Smooth muscle cell of the brain vasculature (primary cell): ENCODE measurements at places on chromosomes 12 and 14.

- DNase-seq = no peak
Observed at GRCh38 chr14:75361751-75362433, 65.9 kb upstream of the JDP2 start.

GRCh38 chr12:89636052-89636775 lies 72.4 kb downstream of the ATP2B1 start:
- no peak for DNase-seq

GRCh38 chr14:65658202-65658601 lies 245.7 kb downstream of the FUT8 start:
- no peak for DNase-seq

DNA sequence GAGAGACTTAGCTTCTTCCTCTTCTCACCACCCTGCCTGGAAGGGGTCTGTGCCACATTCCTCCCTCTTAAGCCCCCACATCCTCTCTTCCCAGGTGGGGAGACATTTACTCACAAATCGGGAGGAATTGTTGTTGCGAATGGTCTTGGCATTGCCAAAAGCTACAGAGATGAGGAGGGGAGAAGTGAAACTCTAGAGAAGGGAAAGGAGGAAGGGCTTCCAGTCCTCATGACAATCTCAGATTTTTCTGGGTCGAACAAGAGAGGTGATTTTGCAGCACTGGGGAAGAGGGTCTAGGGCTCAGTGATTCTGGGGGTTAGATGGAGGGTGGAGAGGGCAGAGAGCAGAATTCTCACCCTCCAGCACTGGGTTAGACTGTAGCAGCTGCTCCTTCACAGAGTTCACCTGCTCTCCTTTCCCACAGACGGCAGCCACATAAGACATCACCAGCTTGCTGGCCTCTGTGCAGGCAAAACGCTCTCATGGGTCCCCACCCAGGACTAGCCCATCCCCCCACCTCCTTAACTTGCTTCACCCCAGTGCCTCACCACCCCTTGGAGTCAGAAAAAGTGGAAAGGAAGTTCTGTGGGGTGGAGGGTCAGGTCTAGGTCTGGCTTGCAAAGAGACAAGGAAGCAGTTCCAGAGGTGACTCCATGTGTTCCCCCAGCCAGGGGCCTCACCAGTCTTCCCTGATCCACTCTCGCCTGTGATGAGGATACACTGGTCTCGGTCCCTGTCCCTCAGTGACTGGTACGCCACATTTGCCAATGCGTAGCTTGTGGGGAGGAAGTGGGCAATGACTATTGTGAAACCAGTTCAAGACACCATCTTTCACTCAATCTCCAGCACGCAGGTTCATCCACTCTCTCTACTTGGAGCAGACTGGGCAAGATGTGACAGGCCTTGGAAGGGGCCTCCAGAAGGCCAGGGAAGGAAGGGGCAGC lies 2.7 kb downstream of the MYO1A start:
- DNase-seq = no peak

- DNase-seq = peak; percentile 51
Observed at GRCh38 chr12:70543444-70543843, 93.8 kb downstream of the PTPRB start.

GRCh38 chr14:93903342-93904184 lies 23.6 kb upstream of the FAM181A start:
- no peak for DNase-seq

GRCh38 chr12:78143717-78144116 lies 313.0 kb downstream of the NAV3 start:
- no peak for DNase-seq

- DNase-seq = no peak
Observed at GRCh38 chr14:47509957-47510356, 165.4 kb downstream of the MDGA2 start.

- no peak for DNase-seq
Observed at GRCh38 chr14:56334458-56334857, 216.2 kb downstream of the PELI2 start.

- no peak for DNase-seq
Observed at GRCh38 chr14:24417832-24418491, 11.5 kb downstream of the CBLN3 start.

- no peak for DNase-seq
Observed at GRCh38 chr12:2456813-2457186, 338.0 kb upstream of the FKBP4 start.

GRCh38 chr14:100178691-100179090 lies 19.2 kb upstream of the DEGS2 start:
- no peak for DNase-seq

- no peak for DNase-seq
Observed at GRCh38 chr12:131583090-131583712, 127.7 kb upstream of the SFSWAP start.

- DNase-seq = no peak
Observed at GRCh38 chr14:102952276-102952675, 29.8 kb downstream of the AMN start.

- no peak for DNase-seq
Observed at GRCh38 chr14:69291891-69292561, 32.1 kb downstream of the GALNT16 start.

- DNase-seq = no peak
Observed at GRCh38 chr14:104602315-104602932, 2.1 kb downstream of the TMEM179 start.

DNA sequence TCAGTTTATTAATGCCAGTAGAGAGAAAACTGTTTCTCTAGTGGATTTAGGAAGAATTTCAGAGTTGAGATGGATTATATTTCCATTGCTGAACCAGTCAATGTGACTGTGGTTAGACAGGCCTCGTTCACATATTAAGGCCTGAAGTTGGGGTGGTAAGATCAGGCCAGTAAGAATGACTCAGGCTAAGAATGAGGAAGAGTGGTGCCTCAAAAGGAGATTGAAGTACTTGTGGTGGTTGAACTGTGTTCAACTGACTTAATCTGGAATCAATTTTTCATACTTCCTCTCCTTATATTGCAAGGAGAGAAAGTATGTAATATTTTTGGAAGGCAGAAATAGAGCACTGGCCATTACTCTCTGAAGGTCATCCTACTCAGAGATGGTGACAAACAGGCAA lies 37.8 kb upstream of the ATF7IP start:
- no peak for DNase-seq

DNA sequence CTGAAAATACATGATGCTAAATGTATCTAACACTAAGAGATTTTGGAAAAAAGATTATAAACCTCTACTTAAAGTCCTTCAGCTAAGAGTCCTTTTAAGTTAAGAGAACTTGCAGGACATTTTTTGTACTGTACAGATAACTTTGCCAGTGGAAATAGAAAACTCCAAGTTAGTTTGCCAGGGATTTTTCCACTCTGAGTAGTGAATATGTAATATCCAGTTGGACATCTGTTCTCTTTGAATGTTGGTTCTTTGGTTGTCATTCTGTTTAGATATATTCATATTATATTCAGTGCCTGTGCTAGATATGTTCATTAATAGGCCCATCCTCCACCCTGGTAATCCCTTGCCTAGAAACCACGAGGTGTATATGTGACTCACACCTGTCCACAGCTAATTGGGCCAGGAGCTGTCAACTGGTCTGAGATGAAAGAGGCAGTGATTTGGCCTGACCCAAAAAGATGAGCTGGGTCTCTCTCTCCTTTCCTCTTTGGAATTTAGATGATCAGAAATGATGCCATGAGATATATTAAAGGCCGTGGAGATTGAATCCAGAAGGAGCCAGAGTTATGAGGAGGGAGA lies 261.0 kb upstream of the LRIG3 start:
- no peak for DNase-seq

DNA sequence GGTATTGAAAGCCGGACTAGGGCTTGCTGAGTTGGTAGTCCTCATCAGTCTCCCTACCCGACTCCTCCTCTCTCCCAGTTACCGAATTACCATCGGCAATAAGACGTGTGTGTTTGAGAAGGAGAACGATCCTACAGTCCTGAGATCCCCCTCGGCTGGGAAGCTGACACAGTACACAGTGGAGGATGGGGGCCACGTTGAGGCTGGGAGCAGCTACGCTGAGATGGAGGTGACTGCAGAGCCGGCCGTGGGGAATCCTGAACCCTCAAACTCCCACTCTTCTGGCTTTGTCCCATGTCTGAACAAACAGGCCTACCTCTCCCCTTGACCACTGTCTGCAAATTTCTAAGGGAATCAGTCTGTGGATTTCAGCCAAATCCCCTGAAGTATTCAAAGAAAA lies 82.9 kb downstream of the ACACB start:
- DNase-seq = no peak

DNA sequence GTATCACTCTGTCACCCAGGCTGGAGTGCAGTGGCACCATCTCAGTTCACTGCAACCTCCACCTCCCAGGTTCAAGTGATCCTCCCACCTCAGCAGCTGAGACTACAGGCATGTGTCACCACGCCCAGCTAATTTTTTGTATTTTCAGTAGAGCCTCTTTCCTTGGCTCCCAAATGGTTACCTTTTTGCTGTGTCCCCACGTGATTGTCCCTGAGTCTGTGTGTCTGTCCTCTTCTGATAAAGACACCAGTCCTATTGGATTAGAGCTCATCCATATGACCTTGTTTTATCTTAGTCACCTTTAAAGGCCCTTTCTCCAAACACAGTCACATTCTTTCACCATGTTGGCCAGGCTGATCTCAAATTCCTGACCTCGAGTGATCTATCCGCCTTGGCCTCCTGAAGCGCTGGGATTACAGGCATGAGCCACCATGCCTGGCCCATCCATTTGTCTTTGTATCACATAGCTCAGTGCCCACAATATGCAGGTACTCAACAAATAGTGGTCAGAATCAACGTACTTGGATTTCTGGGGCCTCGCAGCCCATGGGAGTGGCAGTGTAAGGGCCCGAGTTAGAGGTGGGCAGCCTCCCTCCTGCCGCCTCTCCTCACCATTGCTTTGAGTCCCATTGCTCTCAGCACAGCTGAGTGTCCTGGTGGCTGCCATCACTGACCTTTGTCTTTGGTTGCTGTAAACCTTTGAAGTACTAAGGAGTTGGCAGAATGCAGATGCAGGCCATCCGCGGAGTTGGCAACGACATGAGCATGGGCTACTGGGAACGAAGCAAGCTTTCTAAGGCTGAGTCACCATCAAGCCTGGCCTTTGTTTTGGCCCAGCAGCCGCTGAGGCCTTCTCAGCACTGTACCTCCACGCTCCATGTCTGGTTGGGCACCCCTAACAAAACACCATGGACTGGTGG lies 9.3 kb downstream of the TPCN1 start:
- DNase-seq = no peak

DNA sequence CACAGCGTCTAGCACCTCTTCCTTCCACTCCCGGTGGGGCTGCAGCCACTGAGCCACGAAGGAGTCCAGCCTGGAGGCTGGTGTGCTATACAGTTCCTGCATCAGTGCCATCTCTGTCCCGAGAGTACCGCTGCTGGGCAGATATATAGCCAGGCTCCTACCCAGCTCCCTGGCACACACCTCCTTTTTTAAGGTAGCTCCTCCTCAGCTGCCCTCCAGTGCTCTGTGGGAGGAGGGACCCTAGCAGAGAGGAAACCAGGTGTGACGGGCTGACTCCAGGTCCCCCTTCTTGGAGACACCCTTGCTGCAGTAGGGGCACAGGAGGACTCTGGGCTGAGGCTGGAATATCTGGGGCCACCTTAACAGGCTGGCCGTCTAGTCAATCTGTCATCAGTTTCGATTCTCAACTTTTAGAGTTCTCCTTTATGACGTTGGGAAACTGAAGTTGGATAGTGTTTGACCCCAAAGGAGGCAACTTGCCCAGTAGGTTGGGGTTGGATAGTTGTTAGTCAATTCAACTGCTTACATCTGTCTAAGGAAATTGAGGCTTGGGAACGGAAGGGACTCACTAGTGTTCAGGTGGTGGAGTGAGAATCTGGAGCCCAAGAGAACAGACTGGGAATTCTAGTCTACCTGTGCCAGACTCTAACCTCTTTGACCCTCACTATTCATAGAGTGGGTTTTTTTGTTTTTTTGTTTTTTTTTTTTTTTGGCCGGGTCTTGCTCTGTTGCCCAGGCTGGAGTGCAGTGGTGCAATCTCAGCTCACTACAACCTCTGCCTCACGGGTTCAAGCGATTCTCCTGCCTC lies at the start of gene OASL:
Gene OASL, minus strand, starts transcription at position 386 of the 808 bp plus-strand sequence. Its CDS starts 275 bp downstream, at position 111.
- DNase-seq = no peak

GRCh38 chr14:30883508-30884294 lies 9.3 kb downstream of the COCH start:
- DNase-seq = no peak

DNA sequence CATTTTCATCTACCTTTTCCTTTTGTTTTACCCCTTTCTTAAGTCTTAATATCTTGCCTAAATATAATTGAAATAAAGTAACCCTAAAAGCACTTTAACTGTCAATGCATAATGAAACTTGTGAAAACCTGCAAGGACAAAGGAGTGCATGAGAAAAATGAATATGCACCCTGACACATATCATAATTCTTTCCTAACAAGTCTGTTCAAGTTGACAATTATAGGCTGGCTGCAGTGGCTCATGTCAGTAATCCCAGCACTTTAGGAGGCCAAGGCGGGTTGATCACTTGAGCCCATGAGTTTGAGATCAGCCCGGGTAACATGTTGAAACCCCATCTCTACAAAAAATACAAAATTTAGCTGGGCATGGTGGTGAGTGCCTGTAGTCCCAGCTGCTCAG lies 65.4 kb downstream of the FGD6 start:
- no peak for DNase-seq

- DNase-seq = no peak
Observed at GRCh38 chr14:30443368-30444007, 115.5 kb upstream of the G2E3 start.

GRCh38 chr14:85508863-85509262 lies 21.1 kb upstream of the FLRT2 start:
- DNase-seq = no peak

GRCh38 chr12:53218551-53219291 lies 11.7 kb upstream of the ITGB7 start:
- no peak for DNase-seq

GRCh38 chr14:60184905-60185555 lies 19.8 kb upstream of the DHRS7 start:
- DNase-seq = no peak

DNA sequence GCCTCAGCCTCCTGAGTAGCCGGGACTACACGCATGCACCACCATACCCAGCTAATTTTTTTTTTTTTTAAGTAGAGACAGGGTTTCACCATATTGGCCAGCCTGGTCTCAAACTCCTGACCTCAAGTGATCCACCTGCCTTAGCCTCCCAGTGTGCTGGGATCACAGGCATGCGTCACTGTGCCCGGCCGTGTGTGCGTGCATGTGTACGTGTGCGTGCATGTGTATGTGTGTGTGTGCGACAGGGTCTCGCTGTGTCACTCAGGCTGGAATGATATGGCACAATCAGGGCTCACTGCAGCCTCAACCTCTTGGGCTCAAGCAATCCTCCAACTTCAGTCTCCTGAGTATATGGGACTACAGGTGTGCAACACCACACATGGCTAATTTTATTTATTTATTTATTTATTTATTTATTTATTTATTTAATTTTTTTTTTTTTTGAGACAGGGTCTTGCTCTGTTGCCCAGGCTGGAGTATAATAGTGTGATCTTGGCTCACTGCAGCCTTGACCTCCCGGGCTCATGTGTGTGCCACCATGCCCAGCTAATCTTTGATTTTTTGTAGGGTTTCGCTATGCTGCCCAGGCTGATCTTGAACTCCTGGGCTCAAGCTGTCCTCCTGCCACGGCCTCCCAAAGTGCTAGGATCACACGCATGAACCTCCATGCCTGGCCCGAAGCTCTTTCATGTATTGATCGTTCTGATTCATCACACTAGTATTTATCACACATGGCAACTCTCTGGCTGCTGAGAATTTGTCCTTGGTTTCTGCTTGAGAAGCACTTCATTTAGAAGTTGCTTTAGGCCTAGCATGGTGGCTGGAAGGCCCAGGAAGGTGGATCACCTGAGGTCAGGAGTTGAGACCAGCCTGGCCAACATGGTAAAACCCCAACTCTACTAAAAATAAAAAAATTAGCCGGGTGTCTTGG lies 35.9 kb upstream of the CLIP1 start:
- no peak for DNase-seq
